ENCODE measurements at places on chromosomes 5 and 9.

GRCh38 chr5:40429258-40430100 is 250.2 kb upstream of the PTGER4 start:
- no peak overlapping the region for H3K4me3 ChIP-seq
- no peak overlapping the region for H3K27ac ChIP-seq
- peaks cover 10% of the 10 kb centered on the region for H3K4me1 ChIP-seq
- H3K27me3 ChIP-seq, result no peaks in the 10 kb centered on the region
- H3K36me3 ChIP-seq, result no peaks in the 10 kb centered on the region

DNA sequence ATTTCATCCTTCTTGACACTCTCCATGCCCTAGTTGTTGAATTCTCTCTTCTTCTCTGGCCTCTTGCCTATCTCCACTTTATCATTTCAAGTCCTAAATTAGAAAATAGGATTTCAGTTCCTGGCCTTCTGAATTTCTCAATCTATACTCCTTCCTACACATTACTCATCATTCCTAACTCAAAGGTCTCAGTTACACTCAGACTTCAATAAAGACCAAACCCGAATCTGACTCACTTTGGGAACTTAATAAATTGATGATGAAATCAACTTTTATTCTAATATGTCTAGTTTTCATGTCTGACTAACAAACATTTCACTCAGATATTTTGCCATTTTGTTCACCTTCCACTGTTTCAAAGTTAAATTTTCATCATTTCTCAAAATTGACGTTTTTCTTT is 113.6 kb upstream of the TSLP start:
- DNase-seq, result no peak
- no peak overlapping the region for H3K4me3 ChIP-seq
- no peaks in the 10 kb centered on the region for H3K36me3 ChIP-seq
- H3K27ac ChIP-seq, result no peak overlapping the region

DNA sequence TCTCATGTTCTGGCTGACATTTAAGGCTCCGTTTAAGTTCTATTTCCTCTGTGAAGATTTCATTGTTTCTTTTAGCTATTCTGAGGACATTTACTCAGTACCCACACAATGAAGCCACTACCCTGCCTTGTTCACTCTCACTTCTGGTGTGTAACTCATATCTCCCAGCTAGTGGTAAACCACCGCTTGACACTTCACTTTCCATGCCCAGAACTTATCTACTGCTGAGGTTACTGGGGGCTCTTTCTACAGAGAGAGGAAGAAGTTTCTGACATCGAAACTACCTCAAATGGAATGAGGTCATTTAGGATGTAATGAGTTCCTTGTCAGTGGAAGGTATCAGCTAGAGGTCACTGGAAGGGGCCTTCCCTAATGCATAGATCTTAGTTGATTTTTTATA is 501.5 kb downstream of the DMAC1 start:
- no peak overlapping the region for H3K4me3 ChIP-seq
- no peaks in the 10 kb centered on the region for H3K4me1 ChIP-seq
- no peaks in the 10 kb centered on the region for H3K36me3 ChIP-seq
- no peak for DNase-seq

DNA sequence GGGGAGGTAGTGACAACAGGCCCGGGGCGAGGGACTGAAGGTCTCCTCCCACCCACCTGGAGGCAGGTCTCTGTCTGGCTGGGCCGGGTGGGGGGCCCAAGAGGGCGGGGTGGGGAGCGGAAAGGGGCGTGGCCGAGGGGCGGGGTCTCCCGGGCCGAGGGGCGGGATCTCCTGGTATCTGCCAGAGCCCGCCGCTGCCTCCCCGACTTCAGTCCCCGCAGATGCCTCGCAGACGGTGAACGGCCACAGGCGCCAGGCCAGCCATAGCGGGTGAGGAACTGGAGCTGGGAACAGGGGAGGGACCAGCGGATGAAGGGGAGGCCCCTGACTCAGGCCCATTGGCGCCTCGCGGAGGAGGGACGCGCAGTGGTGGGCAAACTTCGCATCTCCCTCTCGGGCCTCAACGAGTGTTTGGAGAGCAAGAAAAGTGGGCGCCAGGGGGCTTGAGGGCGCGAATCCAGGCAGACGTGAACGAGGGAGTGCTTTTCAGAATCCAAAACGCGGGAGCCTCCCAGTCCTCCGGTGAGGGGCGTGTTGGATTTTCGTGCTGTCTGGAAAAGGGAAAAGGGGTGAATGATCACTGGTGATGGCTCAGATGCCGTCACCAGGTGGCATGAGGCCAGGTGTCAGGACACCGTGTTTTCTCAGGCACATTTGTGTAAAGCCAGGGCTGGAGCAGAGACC is at the start of gene ADGRD2:
Gene ADGRD2 (plus strand): TSS at position 211 of the 684 bp plus-strand sequence. CDS start 1,216 bp downstream, outside the sequence.
- no peaks in the 10 kb centered on the region for H3K36me3 ChIP-seq
- H3K27me3 ChIP-seq, result peaks cover 4% of the 10 kb centered on the region
- DNase-seq, result no peak
- no peak within 1 kb of the TSS for H3K27ac ChIP-seq

DNA sequence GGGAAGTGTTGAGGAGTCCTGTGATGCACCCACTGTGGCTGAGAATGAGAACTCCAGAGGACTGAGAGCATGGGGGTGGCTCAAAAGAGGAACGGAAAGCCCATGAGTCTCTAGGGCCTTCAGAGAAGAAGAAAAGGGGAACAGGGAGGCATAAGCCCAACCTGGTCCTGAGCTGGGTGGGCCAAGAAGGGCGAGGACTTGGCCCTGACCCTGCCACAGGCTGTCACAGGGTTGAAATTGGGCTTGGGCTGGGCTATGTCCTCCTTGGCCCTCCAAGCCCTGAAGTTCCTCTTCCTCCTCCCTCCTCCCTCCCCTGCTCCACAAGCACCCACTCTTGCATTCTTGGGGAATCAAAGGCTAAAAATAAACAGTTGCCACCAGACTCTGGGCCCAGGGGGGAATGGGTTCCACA is 49.3 kb upstream of the PPARGC1B start:
- H3K36me3 ChIP-seq, result no peaks in the 10 kb centered on the region
- no peaks in the 10 kb centered on the region for H3K4me1 ChIP-seq
- H3K27ac ChIP-seq, result no peak overlapping the region
- H3K27me3 ChIP-seq, result no peaks in the 10 kb centered on the region
- no peak overlapping the region for H3K4me3 ChIP-seq

- no peaks in the 10 kb centered on the region for H3K36me3 ChIP-seq
- no peaks in the 10 kb centered on the region for H3K27me3 ChIP-seq
- DNase-seq, result no peak
- H3K27ac ChIP-seq, result no peak overlapping the region
- no peak overlapping the region for H3K4me3 ChIP-seq
Observed at GRCh38 chr9:110590816-110591215, 11.3 kb upstream of the SVEP1 start.

DNA sequence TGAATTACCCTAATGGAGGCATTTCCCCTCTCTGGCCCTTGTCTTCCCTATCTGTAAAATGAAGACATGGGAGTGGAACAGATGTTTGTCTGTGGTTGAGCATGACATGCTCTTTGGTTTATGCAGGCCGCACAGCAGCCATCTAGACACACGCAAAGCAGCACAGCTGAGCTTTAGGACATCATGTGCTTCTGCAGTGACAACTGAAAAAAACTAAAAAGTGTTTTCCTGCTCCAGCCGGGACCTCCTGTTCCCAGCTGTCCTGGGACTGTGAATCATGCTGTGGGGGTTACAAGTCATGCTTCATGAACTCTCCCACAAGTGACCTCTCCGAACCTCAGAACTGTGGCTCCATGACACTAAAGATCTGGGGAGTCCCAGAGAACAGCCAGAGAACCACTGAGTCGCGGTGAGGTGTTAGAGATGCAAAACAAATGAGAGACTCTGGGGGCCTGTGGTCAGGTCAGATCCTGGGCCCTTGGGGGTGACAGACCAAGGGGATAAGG is 1.7 kb downstream of the SMIM3 start:
- peaks cover 53% of the 10 kb centered on the region for H3K4me1 ChIP-seq
- no peaks in the 10 kb centered on the region for H3K27me3 ChIP-seq
- no peak overlapping the region for H3K27ac ChIP-seq
- H3K4me3 ChIP-seq, result no peak overlapping the region
- DNase-seq, result no peak

- no peak overlapping the region for H3K27ac ChIP-seq
- peaks cover 1% of the 10 kb centered on the region for H3K27me3 ChIP-seq
- DNase-seq, result no peak
- no peaks in the 10 kb centered on the region for H3K36me3 ChIP-seq
- H3K4me3 ChIP-seq, result no peak overlapping the region
- peaks cover 14% of the 10 kb centered on the region for H3K4me1 ChIP-seq
Observed at GRCh38 chr5:1449081-1449630, 3.9 kb upstream of the SLC6A3 start.

GRCh38 chr5:75847561-75848021 is 130.4 kb upstream of the POC5 start:
- no peaks in the 10 kb centered on the region for H3K4me1 ChIP-seq
- no peaks in the 10 kb centered on the region for H3K27me3 ChIP-seq
- H3K36me3 ChIP-seq, result no peaks in the 10 kb centered on the region
- no peak for DNase-seq
- H3K27ac ChIP-seq, result no peak overlapping the region

- no peaks in the 10 kb centered on the region for H3K27me3 ChIP-seq
- H3K4me1 ChIP-seq, result no peaks in the 10 kb centered on the region
- no peak overlapping the region for H3K27ac ChIP-seq
- no peak overlapping the region for H3K4me3 ChIP-seq
- no peaks in the 10 kb centered on the region for H3K36me3 ChIP-seq
Observed at GRCh38 chr9:1294641-1295258, 244.6 kb downstream of the DMRT2 start.

DNA sequence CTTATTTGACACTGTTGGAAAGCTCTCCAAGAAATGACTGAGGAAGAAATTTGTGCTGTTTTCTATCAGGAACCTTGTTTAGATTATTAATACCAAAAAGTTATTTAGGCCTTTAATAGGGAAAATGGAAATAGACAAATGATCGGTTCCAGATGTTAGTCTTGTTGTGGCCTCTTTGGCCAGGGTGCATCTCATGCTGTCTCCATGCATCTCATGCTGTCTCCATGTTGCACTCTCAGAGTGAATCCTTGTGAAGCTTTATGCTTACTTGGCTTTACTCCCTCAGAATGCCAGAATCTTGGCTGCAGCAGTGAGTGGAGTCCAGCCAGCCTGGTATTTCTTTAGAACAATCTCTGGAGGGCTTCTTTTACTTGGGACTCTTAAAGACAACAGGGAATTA is 185.5 kb downstream of the ARHGAP26 start:
- H3K27ac ChIP-seq, result no peak overlapping the region
- peaks cover 7% of the 10 kb centered on the region for H3K4me1 ChIP-seq
- H3K4me3 ChIP-seq, result no peak overlapping the region

- H3K27me3 ChIP-seq, result no peaks in the 10 kb centered on the region
- H3K27ac ChIP-seq, result no peak overlapping the region
- no peak for DNase-seq
Observed at GRCh38 chr9:83933790-83934189, 12.6 kb upstream of the KIF27 start.

GRCh38 chr5:158700231-158701006 is 399.3 kb downstream of the EBF1 start:
- DNase-seq, result no peak
- peaks cover 5% of the 10 kb centered on the region for H3K27me3 ChIP-seq
- H3K4me1 ChIP-seq, result no peaks in the 10 kb centered on the region
- H3K27ac ChIP-seq, result no peak overlapping the region

GRCh38 chr5:9479361-9479760 is 66.5 kb downstream of the SEMA5A start:
- H3K27me3 ChIP-seq, result no peaks in the 10 kb centered on the region
- H3K36me3 ChIP-seq, result no peaks in the 10 kb centered on the region
- H3K4me1 ChIP-seq, result no peaks in the 10 kb centered on the region
- no peak for DNase-seq
- H3K27ac ChIP-seq, result no peak overlapping the region

DNA sequence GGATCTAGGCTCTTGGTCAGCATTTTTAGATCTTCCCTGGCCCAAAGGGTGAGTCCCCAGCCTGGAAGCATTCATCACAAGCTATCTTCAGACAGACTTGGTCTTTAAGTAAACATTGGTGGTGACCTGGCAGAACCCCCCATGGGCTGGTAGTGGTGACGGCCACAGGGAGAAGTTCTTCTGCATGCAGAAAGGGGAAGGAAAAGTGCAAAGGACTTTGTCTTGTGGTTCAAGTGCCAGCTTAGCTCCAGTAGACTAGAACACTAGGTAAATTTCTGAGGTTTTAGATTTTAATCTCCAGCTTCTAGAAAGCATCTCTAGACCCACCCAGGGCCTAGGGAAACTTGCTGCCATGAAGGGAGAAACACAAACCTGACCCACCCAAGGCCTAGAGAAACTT is 584.0 kb downstream of the CHSY3 start:
- no peaks in the 10 kb centered on the region for H3K36me3 ChIP-seq
- H3K27ac ChIP-seq, result no peak overlapping the region
- H3K4me1 ChIP-seq, result no peaks in the 10 kb centered on the region

GRCh38 chr5:389197-389821 is 53.7 kb upstream of the EXOC3 start:
- DNase-seq, result no peak
- H3K27ac ChIP-seq, result no peak overlapping the region
- H3K36me3 ChIP-seq, result no peaks in the 10 kb centered on the region
- H3K4me1 ChIP-seq, result peaks cover 8% of the 10 kb centered on the region
- no peak overlapping the region for H3K4me3 ChIP-seq
- no peaks in the 10 kb centered on the region for H3K27me3 ChIP-seq

DNA sequence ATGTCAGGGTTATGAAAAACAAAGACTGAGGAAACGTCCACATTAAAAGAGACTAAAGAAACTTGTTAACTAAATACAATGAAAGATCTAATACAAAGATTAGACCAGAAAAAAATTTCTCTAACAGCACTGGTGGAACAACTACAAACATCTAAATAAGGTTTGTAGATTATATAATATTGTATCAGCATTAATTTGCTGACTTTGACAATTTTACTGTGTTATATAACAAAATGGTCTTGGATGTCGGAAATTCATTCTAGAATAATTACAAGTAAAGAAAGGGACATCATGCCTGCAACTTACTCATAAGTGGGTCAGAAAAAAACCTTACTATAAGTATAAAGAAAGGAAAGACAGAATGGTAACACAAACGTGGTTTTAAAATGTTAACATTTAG is 50.1 kb downstream of the PJA2 start:
- H3K36me3 ChIP-seq, result peaks cover 33% of the 10 kb centered on the region
- DNase-seq, result no peak
- H3K4me1 ChIP-seq, result no peaks in the 10 kb centered on the region
- H3K4me3 ChIP-seq, result no peak overlapping the region

DNA sequence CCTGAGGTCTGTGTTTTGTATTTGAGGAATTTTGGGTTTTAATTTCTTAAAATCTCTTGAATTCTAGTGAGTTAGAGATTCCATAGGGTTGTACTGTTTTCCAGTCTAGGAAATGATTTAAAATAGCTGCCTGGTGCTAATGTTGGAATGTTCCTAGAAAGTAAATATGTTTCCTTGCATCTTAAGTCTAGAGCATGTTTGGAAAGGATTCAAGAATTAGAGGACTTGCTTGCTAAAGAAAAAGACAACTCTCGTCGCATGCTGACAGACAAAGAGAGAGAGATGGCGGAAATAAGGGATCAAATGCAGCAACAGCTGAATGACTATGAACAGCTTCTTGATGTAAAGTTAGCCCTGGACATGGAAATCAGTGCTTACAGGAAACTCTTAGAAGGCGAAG is 41.8 kb downstream of the LMNB1 start:
- DNase-seq, result no peak
- H3K36me3 ChIP-seq, result peaks cover 9% of the 10 kb centered on the region
- H3K4me3 ChIP-seq, result no peak overlapping the region
- H3K27ac ChIP-seq, result no peak overlapping the region
- no peaks in the 10 kb centered on the region for H3K27me3 ChIP-seq

Measured in CD8-positive, alpha-beta memory T cell (primary cell).